ENCODE measurements at places on chromosomes 5 and 9. TPM values are rescaled to one million over a fixed set of nuclear protein-coding genes. Genes with fewer than 3 reads are reported as not detected.

DNA sequence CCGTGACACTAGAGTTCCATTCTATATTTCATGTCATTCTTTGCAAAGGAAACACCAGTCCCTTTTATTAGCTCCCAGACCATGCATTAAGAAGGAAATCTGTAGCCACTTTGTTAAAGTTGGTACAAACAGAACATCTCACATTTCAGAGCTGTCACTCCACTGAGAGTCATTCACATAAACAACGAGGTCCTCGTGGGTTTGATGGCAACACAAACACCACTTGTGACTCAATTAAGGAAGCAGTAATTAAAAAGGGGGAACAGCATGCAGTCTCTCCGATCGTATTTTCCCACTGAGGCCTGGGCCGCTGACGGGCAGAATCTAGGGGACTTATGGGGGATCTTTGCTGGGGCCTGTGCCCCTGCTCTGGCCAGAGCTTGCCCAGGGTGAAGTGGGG lies 94.2 kb upstream of the ZNF618 start:
- DNase-seq, result no peak

- DNase-seq, result no peak
These were observed 12.5 kb upstream of the PRLR start for GRCh38 chr5:35242702-35243258.

DNA sequence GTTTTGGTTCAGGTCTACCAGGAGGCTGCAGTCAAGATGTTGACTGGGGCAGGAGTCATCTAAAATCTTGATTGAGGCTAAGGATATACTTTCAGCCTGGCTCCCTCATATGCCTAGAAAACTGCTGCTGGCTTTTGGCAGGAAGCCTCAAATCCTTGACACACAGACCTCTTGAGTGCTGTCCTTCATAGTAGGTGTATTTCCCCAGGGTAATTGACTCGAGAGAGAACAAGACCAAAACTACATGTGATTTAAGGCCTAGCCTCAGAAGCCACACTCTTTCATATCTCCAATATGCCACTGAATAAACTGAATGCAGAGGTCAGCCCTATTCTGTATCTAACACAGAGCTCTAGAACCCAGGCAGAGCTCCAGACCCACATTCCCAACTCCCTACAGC lies 402.3 kb upstream of the ADAMTS16 start:
- DNase-seq, result no peak

DNA sequence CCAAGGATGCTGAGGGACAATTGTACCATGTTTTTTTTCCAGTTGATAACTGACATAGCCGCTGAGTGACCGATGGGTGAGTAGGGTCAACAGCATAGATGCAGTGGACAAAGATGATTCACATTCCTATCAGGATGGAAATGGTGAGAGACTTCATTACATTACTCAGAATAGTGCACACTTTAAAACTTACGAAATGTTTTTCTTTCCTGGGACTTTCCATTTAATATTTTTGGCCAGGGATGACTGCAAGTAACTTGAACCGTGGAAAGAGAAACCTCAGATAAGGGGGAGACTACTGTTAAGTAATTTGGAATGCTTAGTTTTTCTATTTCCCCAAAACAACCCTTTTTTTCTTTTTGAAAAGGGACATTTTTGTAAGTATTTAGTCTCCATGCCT lies 3.0 kb upstream of the TUSC1 start:
- no peak for DNase-seq

GRCh38 chr5:44943647-44944046 lies 134.9 kb downstream of the MRPS30 start:
- DNase-seq, result no peak

GRCh38 chr9:12819436-12820185 lies 44.8 kb downstream of the LURAP1L start:
- no peak for DNase-seq

GRCh38 chr9:79880626-79881025 lies 308.9 kb downstream of the TLE4 start:
- DNase-seq, result no peak

DNA sequence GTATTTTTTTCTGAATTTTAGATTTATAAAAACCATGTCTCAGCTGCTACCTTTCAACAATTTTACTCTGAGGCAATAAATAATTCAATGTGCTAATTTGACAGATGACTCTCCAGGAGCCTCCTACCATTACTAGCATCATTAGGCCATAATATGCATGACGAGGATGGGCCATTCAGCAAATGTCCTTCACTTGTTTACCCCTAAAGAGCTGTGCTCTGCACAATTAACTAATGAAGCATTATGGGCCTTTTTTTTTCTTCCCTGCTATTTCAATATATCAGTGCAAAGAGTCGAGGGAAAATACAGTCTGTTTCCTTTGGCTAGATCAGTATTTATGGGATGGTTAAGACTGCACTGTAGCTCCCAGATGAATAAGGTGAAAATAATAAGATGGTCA lies 627.2 kb downstream of the ISL1 start:
- no peak for DNase-seq

- DNase-seq, result no peak
These were observed 20.9 kb upstream of the SPINK14 start for GRCh38 chr5:148147415-148147814.

DNA sequence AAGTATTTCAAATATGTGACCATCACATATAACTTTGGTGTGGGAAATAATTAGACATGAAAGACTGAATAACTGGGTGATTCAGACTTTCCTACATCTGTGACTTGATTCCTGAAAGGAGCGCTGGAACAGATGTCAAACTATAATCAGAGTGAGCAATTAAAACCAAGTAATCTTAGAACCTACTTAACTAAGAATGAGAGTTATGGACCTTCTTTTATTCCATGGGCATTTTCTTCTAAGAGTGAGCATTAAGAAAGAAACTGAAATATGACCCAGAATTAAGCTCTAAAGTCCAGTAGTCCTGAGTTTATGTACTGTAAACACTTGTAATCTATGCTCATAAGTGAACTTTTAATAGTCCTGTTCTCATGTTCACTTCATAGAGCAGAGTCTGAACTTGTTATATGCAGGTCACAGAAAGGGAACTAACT lies 68.4 kb downstream of the PAM start:
- no peak for DNase-seq

DNA sequence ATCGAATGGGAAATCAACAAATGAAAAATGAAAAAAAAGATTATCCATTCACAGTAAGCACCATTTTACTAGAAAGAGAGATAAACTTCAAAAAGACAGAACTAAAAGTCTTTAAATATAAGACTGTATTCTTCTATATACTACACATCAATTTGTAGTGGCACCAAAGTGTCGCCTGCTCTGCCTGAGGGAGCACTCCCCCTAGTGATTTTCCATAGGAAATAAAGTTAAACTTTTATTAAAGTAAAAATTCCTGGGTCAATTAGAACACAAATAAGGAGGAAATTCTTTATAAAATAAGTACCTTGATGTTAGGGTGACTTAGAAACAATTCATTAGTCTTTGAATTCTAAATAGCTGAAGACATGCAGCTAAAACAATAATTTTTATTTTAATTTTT lies 9.7 kb downstream of the RAD1 start:
- DNase-seq, result no peak

- no peak for DNase-seq
These were observed 11.7 kb downstream of the RICTOR start for GRCh38 chr5:39062530-39062929.

DNA sequence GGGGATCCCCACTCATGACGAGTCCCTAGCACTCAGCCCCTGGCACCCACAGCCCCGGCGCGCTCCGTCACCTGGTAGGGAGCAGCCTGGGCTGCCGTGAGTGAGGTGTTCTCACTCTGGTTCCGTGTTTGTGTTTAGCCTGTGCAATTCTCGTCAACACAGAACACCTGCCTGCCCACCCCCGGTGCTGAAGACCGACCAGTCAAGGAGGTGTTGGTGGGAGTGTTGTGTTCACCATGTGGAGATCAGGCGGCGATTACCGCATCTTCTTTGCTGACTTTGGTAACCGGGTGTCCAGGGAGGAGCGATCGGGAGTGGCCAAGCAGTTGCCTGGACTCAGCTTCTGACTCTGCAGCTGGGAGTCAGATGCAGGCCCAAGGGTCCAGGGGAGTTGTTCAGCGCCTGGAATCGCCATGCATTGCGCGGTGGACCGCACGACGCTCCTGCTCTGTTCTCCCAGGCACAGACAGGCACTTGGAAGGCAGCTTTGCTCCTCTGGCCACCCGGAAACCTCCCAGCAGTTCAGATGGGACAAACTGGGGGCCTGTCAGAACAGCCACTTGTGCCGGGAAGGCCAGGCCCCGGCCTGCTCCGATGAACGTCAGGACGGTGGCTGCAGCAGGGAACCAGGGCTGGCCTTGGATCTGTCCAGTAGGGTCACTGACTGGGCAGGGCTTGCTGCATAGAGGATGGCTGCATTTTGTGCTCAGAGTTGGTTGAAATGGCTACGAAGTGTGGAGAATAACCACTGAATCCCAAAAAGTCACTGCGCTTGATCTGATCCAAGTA lies 28.2 kb downstream of the EXOC3 start:
- DNase-seq, result no peak

DNA sequence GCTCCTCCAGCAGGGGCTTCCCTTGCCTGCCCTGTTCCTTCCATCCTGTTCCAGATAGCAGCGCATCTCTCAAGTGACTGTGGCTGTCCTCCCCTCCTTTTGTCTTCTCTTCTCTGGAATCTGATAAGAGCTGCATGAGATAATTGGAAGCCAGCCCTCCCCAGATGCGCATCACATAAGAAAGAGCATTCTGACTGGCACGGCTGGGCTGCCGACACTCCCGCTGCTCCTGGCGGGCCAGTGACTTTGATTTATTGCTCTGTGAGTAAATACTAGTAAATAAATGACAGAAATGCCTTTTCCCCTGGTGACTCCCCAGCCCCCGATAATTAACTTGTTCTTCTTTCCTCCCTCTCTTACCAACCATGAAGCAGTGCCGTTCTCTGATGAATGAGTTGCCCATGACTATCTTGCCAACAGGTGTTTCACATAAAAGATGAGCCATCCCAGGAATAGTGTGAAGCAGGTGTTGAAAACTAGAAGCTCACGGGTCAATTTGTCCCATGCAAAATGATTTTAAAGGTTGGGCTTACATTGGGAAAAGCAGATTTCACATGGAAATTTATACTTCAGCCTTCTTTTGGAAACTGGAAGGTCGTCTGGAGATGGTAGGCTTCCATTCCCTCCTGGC lies 212.3 kb downstream of the ERCC6L2 start:
- DNase-seq, result no peak

DNA sequence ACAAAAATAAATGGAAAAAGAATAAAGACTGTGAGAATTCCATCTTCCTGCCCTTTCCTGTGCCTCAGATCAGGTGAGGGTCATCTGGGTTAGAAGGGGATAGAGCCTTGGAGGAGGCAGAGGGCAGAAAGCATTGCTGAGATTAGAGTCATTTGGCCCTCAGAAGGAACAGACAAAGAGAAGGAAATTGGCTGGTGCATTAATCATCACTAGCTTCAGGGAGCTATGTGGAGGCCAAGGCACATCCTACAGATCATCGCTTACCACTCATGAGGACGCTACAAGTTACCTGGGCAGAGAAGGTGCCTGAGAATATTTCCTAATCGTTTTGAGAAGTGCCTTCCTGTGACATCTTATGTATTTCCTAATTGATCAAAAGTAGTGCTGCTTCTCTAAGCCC lies 74.5 kb downstream of the C7 start:
- DNase-seq, result no peak

GRCh38 chr5:61496446-61496845 lies 164.4 kb downstream of the ZSWIM6 start:
- DNase-seq, result no peak

GRCh38 chr5:88873447-88873846 lies 9.5 kb downstream of the MEF2C start:
- no peak for DNase-seq

DNA sequence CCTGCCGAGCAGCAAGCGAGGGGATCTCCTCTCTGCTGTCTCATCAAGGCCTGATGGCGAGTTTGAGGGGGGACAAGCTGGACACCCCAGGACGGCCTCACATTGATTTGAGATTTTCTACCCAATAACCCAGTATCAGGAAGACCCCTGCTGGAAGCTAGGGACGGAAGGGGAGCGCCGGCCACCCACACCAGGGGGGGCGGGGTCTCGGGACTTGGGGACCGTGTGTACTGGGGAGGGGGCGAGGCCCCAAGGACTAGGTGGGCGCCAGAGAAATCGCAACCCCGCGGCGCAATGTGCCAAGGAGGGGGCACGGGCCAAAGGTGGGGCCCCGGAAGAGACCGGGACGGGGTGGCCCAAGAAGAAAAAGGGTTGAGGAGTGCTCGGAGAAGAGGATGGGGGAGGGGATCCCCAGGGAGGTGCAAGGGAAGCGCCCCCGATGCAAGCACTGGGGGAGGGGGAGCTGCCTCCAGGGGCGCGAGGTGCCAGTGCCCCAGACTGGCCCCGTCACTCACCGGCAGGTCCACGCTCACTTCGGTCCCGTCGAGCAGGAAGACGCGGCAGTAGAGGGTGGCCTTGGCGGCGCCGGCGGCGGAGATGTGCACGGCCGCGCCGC lies 1.1 kb downstream of the EPB41L4B start:
- DNase-seq, result no peak

GRCh38 chr5:142491270-142491669 lies 166.4 kb upstream of the SPRY4 start:
- no peak for DNase-seq

DNA sequence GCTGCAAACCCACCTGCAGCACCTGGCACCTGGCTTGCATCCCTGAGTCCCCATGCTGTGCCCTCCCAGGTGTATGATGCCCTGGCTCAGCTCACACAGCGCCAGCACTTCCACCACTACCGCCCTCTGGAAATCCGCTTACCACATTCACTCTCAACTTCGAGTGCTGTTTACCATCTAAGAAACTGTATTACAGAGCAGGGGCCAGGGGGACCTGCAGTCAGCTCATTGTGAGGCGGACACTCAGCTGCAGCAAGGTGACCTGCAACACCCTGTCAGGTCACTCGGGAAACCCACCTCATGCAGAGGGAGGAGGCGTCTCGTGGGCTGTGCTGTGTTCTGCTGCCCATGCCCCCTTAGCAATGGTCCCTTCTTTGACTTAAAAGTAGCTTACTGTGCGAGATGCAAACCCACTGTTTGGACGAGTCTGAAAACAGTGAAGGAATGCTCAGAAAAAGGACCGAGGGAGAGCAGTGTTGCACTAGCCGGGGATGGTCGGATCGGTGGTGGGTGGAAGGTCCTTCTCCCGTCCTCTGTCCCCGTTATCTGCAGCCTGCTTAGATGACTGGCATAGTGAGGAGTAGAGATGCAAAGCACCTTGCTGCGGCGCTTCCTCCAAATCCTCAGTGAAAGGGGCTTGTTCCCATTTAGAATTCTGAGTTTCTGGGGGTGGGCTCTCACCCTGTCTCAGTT lies 55.2 kb upstream of the CTSL start:
- no peak for DNase-seq

- DNase-seq, result no peak
These were observed 153.9 kb downstream of the CSNK1G3 start for GRCh38 chr5:123665822-123666371.

- no peak for DNase-seq
These were observed 61.0 kb downstream of the C5 start for GRCh38 chr9:120989065-120989464.

DNA sequence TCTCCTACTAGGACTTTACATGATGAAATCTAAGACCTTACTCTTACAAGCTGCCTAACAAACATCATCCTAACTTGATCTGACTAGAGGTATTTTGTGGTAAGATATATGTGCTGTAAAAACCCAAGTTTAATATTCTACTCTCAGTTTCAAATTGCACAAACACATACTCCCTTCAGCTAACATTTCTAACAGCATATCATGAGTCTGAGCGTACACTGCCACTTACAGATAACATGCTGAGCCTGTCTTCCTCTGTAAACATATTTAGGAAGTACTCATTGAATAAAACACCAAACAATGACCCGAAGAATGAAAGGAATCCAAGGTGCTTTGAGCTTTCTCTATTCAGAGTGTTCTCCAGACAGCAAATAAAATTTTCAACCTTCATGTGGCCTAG lies 7.9 kb upstream of the ESM1 start:
- DNase-seq, result no peak

The SELENOP gene
- total RNA-seq, result 53.7 TPM

The SETX gene
- total RNA-seq, result 85.3 TPM

The DMRT3 gene
- total RNA-seq, result 0.16 TPM

The PCDHA13 gene
- total RNA-seq, result 20.9 TPM
